Umbilical cord (tissue), 2 donors: ENCODE measurements at places on chromosomes 13 and 19. TPM values are rescaled to one million over a fixed set of nuclear protein-coding genes. Genes with fewer than 3 reads are reported as not detected.

The ANKRD24 gene
- 1.4 TPM for total RNA-seq

DNA sequence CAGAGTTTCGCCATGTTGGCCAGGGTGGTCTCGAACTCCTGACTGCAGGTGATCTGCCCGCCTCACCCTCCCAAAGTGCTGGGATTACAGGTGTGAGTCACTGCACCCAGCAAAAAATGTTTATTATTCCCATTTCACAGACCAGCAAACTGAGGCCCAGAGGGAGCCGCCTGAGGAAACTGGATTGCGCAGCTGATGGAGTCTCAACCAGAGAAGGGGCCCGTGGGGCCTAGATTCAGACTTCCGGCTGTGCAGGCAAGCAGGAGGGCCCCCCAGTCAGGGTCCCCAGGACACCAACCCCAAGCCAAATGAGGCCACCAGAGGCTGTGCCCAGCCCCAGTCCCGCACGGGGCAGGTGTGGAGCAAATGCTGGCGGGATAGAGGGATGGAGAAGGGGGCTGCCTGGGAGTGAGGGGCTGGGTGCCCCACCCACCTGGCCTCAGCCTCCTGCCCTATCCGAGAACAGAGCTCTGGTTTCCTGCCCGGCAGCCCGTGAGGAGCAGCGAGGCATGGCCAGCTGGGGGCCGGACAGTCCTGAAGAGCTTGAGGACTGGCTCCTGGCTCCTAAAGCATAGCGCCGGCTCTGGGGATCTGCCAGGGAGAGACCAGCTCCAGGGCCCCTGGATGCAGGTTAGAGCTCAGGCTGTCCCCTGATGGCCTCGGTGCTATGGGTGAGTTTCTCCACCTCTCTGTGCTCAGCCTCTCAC, 22.0 kb downstream of the MISP start:
- DNase-seq: no peak

The MAST3 gene
- total RNA-seq: 2.2 TPM

GRCh38 chr19:15790096-15790495, 2.6 kb downstream of the OR10H5 start:
- DNase-seq: no peak

DNA sequence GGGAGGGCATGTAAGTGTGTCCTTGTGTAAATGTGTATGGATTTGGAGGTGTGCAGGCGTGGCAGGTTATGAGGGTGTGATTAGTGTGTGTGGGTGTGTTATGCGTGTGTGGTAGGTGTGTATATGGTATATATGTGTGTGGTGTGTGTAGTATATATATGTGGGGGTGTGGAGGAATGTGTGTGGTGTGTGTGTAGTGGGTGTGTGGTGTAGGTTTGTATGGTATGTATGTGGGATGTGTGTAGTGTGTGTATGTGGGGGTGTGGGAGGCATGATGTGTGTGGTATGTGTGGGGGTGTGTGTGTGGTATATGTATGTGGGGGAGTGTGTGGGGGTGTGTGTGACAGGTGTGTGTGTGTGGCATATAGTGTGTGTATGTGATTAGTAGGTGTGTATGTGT, 104.2 kb downstream of the SLC7A1 start:
- DNase-seq: no peak

DNA sequence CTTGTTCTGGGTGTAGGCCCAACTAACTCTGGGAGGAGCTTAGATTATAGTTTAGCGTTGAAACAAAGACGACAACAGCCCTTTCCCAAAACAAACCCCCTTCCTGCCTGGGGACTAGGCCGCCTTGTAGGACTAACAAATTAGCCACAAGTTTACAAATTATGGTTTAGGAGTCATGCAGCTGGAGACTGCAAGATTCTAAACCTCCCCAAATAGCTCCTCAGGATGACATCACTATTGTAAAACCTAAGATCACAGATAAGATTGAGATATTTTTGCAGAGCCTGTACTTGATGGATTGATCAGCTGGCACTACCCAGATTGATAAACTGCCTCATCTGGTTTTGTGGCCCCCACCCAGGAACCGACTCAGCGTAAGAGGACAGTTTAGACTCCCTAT, 2.3 kb upstream of the SLC25A15 start:
- no peak for DNase-seq

- DNase-seq: no peak
These were observed 240.2 kb upstream of the MAB21L1 start for GRCh38 chr13:35716729-35717128.

The DIRAS1 gene
- total RNA-seq: 8.2 TPM

DNA sequence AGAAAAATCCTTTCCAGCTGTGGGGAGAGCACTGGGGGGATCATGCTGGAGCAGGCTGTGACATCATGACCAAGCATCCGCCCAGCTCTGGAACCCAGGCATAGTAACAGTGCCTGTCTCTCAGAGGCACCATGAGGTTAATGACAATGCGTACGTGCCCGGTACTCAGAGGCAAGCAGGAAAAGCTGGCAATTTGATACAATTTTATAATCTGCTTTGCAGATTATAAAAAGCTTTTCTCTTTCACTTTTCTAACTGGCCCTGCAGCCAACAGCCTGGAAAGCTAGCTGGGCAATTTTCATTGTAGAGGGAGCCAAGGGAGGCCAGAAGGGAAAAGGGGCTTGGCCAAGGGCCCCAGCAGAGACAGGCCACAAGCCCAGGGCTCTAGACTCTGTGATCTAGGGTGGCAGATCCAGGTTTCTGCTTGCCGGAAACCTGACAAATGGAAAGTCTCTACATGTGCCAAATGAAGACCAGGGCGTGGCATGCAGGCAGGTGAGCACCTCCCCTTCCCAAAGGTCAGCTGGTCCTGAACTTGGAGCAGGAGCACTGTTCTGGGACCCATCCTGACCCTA, 22.7 kb downstream of the VRK3 start:
- DNase-seq: no peak

DNA sequence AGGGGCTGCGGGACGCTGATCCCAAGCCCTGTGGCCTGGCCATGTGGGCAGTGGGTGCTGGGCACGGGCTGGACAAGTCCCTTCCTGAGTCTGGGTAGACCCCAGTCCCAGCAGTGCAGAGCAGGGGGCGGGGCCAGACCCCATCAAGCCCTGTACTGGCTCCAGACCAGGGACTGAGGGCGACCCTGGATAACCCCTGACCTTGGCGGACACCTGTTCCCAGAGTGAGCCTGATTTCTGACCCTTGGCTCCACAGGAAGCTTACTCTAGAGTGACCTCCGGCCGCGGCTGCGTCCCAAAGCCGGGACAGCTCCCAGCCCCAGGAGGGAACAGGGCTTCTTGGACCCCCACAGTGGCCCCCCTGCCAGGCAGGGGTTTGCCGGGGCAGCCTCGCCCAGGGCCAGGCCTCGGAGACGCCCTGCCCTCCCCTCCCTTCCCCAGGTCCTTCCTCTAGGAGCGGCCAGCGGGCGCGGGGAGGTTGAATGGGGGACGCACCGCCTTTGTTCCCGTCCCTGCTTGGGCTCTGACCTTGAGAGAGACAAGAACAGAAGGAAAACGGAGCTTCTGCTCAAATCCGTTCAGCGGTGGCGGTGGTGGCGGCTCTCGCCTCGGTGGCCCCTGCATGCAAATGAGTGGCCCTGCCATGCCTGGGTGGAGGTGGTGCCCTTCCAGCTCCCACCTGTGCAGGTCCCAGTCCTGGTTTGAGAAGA, 2.3 kb upstream of the EFNA2 start:
- no peak for DNase-seq

DNA sequence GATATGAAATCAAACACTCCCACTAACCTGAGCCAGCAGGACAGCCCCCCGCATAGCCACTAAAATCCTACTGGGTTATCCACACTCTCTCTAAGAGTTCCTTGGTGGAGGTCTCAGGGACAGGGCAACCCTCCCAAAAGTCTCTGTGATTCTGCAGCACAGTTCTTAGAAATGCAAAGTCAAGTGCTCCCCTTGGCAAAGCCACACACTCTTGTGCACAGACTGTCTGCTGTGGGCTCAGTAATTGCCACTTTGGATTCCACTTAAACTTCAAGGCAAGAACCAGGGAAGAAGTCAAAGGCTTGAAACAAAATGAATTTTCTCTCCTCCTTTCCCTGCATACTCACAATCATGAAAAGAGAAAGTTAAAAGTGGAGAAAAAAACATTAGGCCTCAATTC, 61.5 kb downstream of the DOCK9 start:
- no peak for DNase-seq

DNA sequence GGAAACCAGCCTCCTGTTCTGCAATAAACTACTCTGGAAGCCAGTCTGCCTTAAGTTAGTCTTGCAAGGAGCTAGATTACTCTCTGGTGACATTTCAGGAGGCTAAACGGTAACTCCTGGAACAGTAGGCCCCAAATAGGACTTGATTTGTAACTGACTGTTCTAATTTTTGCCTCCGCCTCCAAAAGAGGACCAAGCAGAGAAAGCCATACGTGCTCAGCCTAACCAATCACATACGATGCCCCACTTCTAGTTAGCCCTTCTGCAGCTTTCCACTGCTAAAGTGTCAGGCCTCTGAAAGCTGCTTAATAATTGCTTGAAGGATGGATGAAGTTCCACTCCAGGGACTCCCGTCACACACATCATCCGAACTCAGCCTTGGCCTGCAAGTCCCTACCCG, 744 bp downstream of the ZNF805 start:
- peak; percentile 14 for DNase-seq

GRCh38 chr13:59425211-59425741, 738.5 kb downstream of the DIAPH3 start:
- DNase-seq: no peak

- no peak for DNase-seq
These were observed 8.2 kb upstream of the ZNF792 start for GRCh38 chr19:34972163-34972705.

DNA sequence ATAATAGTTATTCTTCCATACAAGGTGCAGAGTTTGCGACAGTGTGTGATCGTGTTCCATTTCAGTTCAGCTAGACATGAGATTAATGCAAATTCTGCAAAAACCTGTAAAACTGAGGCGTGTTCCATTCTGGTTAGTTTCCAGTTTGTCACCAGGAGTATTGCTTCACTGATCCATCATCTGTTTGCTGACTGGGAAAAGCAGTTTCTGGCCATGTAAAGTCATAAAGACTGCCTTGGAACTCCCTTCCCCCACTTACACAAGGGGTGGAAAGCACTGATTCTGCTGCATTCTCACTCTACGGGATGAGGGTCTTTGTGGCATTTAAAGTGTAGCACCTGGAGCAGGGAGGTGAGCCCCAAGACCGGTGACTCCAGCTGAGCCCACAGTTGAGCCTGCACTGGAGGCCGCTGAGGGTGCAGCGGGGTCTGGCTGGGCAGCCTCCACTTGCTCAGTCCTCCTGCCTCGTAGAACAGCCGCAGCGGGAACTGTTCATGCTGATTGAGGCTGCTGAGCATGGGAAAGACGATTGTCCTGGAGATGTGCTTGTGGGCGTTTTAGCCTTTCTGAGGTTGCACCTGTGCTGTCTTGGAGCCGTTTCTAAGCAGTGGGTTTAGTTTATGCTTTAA, 2.0 kb downstream of the ZNF57 start:
- DNase-seq: no peak

DNA sequence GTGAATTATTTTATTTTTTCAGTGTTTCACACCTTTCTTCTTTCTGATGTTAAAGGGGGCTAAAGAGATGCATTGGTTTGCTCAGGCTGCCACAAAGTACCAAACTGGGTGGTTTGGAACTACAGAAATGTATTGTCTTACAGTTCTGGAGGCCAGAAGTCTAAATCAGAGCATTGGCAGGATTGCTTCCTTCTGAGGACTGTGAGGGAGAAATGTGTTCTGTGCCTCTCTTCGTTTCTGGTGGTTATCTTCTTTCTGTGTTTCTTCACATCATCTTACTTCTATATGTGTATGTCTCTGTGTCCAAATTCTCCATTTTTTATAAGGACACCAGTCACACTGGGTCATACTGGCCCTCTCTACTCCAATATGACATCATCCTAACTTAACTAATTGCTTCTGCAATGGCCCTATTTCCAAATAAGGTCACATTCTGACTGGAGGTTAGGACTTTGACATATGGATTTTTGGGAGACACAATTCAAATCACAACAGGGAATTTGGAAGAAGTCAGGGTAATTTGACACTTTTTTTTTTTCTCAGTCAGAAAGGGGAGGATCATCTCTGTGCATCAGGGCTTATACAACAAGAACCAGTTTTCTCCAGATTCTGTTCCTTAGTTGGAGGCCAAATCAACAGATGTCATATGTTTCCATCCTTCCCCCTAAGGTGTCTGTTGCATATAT, 188.2 kb downstream of the KCNRG start:
- no peak for DNase-seq

The ZSCAN4 gene
- not detected for total RNA-seq
